Subcutaneous preadipocyte (primary cell): ENCODE measurements at places on chromosomes 5 and 9. TPM values are rescaled to one million over a fixed set of nuclear protein-coding genes. Genes with fewer than 3 reads are reported as not detected.

The SLC23A1 gene
- total RNA-seq: not detected in 2 replicates

The GPRIN1 gene
- 5.1 and 8.0 TPM in 2 replicates for total RNA-seq

The SPAAR gene
- 0.20 and 0.37 TPM in 2 replicates for total RNA-seq

The PCDHGA12 gene
- total RNA-seq: 19.2 and 22.4 TPM in 2 replicates

The SNCB gene
- 1.2 TPM in 1 of 2 replicates, not detected in the other for total RNA-seq

The DNAJC21 gene
- total RNA-seq: 22.0 and 31.9 TPM in 2 replicates

The TGFBI gene
- total RNA-seq: 386 and 430 TPM in 2 replicates

The SPTLC1 gene
- total RNA-seq: 78.3 and 78.8 TPM in 2 replicates

The BHMT2 gene
- total RNA-seq: 5.1 and 5.3 TPM in 2 replicates
